ENCODE measurements at places on chromosomes 3 and 15.

- peak; percentile 13 for DNase-seq
Observed at GRCh38 chr3:42680806-42681205, 4.5 kb upstream of the KLHL40 start.

GRCh38 chr3:44516230-44516629 lies 38.8 kb upstream of the ZNF445 start:
- no peak for DNase-seq

GRCh38 chr15:81865850-81866537 lies 179.8 kb downstream of the MEX3B start:
- no peak for DNase-seq

GRCh38 chr15:56251315-56252095 lies 7.8 kb upstream of the RFX7 start:
- DNase-seq, result peak; percentile 37

DNA sequence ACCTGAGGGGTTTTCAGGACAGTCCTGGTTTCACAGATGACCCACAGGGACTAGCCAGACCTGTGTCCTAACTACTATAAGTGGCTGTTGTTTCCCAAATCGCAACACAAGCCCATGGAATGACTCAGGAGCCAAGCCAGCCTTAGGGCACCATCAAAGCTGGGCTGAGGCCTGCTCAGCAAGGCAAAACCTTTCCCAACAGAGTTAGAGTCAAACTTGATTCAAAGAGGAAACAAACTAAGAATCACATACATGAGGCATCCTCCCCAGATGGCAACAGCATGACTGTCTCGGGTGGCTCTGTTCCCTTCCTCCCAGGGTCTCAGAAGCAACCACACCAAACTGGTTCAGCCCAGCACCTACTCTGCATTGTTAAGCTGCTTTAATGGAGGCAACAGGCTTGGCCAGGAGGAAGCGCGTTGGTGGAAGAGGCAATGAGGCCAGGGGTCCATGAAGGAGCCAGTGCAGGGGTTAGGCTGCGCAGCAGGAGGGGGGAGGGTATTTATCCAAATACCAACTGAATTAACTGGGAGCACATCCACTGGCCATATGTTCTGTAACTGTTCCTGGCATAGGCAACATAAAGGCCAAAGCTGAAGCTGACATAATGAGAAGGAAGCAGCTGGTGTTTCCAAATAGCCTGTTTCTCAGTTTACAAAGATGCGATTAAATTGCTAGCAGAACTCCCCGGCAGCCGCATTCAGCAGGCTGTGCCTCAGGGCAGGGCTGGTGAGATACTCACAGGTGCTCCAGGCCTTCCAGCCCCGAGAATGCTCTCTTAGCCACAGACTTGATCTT lies 102.4 kb downstream of the LRIG1 start:
- DNase-seq, result peak; percentile 23

GRCh38 chr15:33442449-33442848 lies 131.7 kb downstream of the RYR3 start:
- no peak for DNase-seq

DNA sequence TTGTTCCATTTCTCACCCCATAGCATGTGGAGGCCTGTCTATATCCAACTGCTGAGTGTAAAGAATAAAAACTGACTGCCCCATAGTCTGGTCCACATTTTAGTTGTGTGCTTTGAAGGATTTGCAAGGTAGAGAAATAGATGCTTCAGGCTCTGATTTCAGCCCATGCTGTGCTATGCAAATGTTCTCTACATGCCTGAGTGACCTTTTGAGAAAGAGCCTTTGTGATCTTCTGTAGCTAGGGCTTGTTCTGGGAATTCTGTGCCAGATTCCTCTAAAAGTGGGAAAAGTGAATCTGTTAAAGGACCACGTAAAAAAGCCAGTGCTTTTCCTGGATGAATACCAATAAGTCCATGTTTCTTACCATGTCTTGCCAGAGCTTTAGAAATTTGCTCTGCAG lies 5.2 kb downstream of the KCTD6 start:
- DNase-seq, result peak; percentile 16

- DNase-seq, result no peak
Observed at GRCh38 chr15:71698030-71698429, 112.3 kb upstream of the NR2E3 start.

GRCh38 chr15:77456746-77457145 lies 36.1 kb downstream of the HMG20A start:
- peak; percentile 80 for DNase-seq

- DNase-seq, result no peak
Observed at GRCh38 chr3:143163562-143164100, 44.1 kb downstream of the CHST2 start.

DNA sequence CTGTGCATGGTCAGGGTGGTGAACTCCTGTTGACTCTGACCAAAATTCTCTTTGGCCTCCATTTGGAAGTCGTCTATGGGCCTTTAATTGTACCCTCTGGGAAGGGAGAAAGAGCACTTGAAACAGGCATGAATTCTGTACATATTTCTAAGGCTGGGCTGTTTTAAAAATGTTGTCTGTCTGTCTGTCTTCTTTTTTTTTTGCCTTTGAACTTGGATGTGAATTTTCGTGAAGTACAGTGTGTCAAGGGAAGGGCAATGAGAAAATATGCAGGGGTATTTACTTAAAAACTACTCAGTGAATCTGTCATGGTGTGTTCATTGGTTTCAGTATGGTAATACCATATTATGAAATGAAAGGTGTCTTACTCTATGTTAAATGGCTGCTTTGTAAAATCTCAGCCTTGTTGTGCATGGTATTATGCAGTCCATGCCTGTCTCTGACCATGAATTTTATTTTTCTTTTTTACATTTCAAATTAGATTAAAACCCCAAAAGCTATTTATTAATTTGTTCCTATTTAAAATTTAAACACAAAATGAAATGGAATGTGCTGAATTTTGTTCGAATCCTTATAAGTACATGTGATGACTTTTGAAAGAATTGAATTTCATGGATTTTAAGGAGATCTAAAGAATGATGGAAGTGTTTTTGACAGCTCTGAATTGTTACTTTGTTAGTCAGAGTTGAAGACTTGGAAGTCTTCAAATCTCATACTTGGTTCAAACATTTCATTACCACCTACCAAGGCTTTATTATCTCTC lies 51.1 kb downstream of the RARB start:
- DNase-seq, result no peak
